Melanocyte of skin (primary cell): ENCODE measurements at places on chromosomes 4 and X. TPM values are rescaled to one million over a fixed set of nuclear protein-coding genes. Genes with fewer than 3 reads are reported as not detected.

The SMARCA1 gene
- 40.0 and 46.3 TPM in 2 replicates for total RNA-seq

The PPP1R2C gene
- not detected in 2 replicates for total RNA-seq

The PAGE4 gene
- total RNA-seq: not detected in 2 replicates

The TMSB15A gene
- 4.5 and 5.0 TPM in 2 replicates for total RNA-seq
